ENCODE measurements at places on chromosomes 3 and 15.

GRCh38 chr3:152309535-152310307 is 41.0 kb downstream of the MBNL1 start:
- no peak for DNase-seq

DNA sequence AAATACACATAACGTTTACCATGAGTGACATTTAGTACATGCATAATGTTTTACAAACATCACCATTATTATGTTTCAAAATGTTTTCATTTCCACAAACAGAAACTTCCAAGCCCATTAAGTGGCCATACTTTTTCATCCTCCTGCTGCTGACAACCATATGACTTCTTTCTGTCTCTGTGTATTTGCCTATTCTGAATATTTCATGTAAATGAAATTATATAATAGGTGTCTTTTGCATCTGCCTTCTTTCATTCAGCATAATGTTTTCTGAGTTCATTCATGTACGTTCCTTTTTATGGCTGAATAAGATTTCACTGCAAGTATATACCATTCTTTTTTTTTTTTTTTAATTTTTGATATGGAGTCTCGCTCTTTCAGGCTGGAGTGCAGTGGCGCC is 209.0 kb downstream of the DOCK3 start:
- DNase-seq = no peak

DNA sequence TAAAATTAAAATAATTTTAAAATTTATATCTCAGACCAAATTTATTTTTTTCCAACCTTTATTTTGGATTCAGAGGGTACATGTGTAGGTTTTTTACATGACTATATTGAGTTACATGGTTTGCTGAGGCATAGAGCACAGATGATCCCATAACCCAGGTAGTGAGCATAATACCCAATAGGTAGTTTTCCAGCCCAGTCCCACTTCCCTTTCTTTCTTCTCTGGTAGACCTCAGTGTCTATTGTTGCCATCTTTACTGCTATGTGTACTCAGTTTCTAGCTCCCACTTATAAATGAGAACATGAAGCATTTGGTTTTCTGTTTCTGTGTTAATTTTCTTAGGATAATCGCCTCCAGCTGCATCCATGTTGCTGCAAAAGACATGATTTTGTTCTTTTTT is 338.1 kb downstream of the EFHB start:
- no peak for DNase-seq

- DNase-seq = no peak
Observed at GRCh38 chr3:154791611-154792010, 288.5 kb upstream of the MME start.

DNA sequence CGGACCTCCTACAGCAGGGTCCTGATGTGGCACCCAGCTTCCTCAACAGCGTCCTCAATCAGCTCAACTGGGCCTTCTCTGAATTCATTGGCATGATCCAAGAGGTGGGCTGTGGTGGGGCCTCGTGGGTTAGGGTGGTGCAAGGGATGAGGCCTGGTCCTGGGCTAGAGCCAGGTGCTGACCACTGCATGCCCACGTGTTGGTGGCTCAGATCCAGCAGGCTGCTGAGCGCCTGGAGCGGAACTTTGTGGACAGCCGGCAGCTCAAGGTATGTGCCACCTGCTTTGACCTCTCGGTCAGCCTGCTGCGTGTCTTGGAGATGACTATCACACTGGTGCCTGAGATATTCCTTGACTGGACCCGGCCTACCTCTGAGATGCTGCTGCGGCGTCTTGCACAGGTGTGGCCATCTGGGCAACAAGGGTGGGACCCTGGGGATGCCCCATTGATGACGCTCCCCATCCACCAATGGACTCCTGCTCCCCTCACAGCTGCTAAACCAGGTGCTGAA is 3.8 kb downstream of the AMIGO3 start:
- no peak for DNase-seq

DNA sequence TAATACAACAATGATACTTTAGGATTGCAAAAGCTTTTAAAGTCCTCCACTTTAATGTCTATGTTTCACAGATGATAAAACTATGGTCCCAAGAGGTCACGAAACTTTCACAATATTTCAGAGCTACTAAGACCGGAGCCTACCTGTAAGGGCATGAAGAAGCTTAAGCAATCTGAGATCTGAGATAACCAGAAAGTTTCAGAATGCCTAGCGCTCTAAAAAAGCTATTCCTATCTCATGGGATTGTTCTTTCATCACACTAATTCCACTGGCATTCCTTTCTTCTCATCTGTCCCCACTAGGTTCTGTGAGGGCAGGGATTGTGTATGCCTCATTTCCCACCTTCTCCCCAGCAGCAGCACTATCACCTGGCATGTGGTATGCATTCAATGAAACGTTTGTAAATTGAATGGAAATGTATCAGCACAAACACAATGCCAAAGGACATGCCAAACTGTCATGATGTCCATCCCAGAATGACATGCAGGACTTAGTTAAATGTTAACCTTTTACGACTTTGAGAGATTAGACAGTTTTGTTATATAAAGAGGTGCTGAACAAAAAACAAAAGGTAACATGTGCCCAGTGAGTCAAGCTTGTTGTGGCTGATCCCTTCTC is 104.7 kb upstream of the NR2F2 start:
- no peak for DNase-seq

DNA sequence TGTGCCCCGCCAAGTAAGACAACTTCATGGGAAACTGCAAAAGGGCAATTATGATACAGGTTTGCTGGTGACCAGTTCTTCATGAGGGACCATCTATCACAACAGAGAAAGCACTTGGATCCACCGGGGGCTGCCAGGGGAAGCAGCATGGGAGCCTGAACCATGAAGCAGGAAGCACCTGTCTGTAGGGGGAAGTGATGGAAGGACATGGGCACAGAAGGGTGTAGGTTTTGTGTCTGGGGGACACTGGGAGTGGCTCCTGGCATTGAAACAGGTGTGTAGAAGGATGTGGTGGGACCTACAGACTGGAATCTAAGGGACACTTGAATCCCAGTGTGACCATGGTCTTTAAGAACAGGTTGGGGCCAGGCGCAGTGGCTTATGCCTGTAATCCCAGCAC is 22.6 kb downstream of the MKRN2 start:
- DNase-seq = no peak

GRCh38 chr15:52559575-52559974 is 9.3 kb downstream of the ARPP19 start:
- DNase-seq = peak; percentile 81

GRCh38 chr15:68773036-68773435 is 47.7 kb downstream of the ANP32A start:
- no peak for DNase-seq

GRCh38 chr3:32009101-32009500 is 27.6 kb downstream of the ZNF860 start:
- DNase-seq = no peak

- DNase-seq = no peak
Observed at GRCh38 chr3:188937389-188937788, 234.4 kb upstream of the TPRG1 start.

DNA sequence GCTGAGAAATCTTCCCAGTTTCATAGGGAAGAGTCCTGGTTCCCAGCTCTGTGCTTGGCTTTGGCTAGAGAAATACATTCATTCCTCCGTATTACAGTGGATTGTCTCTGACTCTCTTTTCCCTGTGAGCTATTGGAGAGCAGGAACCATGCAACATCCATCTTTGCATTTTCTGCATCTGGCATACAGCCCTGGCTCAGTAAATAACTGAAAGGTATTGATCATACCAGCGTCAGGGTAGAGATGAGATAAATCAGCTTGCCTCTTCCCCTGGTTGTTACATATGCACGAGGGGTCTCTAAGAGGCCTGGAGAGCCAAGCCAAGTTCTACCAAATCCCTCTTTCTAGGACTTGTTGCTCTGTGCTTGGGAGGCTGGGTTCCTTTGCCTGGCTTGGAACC is 35.2 kb downstream of the FOXB1 start:
- DNase-seq = no peak

DNA sequence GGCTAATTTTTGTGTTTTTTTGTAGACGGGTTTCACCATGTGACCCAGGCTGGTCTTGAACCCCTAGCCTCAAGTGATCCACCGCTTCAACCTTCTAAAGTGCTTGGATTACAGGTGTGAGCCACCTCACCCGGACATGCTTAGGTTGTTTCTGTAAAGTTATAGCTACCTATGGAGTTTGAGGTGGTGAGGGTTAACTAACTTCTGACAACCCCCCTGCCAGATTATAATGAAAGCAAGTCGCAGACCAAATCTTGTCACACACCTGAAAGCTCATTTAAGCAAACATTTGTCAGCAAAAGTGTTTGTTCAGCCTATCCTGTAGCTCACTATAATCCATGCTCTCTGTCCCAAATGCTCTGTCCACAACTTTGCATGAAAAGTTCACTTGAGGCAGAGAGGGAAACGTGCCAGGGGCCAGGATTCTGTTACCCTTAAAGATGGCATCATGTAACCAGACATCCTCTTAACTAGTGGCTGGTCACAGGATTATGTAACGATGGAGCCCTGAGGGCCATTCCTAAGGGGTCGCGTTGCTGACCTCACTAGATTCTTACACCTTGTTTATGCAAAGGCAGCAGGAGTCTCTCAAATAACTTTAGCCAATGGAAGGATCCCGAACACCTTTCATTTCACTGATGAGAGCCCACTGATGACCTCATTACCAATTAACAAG is 24.1 kb upstream of the SENP5 start:
- no peak for DNase-seq

DNA sequence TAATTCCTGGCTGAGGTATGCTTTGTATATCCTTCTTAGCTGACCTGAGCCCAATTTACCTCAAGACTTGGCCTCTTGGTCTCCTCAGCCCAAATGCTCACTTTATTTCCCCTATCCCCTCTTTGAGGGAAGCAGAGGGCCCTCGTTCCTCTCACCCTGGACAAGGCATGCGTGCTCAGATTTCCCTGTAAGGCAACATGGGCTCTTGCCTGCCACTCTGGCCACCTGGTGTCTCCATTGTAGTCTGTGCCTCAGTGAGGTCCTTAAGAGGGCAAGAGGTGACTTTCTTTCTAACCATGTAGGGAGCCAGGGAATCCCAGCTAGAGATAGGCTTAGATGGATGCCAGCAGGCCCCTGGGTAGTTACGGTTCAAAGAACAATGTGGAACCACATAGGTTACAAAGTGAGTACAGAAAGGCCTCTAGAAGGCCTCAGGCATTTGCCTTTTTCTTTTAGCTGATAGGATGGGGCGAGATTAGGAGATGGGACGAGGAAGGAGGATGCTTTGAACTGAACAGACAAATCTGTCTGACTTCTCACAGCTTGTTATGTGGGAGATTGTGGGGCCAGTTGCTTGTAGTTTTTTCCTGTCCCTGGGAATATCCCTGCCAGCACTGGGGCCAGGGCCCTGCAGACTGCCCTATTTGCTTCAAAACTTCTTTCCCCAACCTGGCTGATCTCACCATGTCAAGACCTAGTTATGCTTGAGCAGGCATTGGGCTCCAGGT is 1.1 kb upstream of the INTS14 start:
- no peak for DNase-seq

DNA sequence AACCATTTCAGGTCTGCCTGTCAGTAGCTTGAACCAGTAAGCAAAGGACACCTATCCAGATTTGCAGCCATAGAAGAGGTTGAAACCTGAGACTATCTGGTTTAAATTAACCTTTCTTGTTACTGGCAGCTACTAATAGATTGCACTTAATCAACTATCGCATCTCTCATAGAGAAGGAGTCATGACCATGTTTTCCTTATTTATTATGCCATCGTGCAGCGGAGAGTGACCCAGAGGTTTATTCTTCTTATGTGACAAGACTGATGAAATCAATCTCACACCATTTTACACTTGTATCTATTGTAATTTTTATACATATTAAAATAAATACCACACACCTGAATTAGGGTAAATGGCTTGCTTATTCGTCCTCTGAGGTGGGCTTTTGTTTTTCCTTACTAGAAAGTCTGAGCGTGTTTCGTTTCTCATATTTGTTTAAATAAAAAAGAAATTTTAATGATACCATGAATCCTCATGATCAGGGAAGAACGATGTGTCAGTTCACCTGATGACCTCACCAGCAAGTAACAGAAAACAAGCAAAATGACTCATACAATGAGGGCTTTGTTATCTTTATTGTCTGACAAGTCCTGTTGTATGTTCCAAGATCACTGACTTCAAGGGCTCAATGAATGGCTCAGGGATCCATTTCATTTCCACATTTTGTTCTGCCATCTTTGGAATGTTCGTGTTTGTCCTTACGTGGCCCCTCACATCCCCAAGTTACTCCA is 379.5 kb upstream of the DPH6 start:
- DNase-seq = no peak

DNA sequence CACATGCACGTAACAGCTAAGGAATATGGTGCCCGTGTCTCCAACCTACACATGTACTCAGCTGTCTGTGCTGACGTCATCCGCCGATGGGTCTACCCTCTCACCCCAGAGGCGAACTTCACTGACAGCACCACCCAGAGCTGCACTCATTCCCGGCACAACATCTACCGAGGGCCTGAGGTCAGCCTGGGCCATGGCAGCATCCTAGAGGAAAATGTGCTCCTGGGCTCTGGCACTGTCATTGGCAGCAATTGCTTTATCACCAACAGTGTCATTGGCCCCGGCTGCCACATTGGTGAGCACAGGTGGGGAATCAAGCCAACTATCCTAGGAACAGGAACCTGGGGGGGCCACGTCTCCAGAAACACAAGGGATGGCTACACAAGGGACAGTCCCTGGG is 5.3 kb downstream of the EIF2B5 start:
- no peak for DNase-seq

DNA sequence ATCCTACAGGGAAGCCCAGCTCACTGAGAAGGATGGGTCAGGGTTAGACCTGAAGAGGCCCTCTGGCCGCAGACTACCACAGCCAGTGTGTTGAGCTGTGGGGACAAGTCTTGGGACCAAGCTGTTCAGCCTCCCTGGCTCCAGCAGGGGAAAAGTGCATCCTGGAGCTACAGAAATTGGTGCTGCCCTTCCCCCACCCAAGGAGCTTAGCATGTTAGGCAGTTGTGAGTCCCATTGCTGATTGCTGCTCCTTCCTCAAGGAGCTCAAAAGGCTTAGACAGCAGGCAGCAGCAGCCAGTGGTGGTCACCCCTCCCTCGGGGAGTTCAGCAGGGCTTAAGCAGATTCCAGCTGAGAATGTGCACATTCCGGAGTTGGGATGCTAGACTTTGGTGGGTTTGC is 165.6 kb downstream of the ATP8B4 start:
- DNase-seq = no peak

DNA sequence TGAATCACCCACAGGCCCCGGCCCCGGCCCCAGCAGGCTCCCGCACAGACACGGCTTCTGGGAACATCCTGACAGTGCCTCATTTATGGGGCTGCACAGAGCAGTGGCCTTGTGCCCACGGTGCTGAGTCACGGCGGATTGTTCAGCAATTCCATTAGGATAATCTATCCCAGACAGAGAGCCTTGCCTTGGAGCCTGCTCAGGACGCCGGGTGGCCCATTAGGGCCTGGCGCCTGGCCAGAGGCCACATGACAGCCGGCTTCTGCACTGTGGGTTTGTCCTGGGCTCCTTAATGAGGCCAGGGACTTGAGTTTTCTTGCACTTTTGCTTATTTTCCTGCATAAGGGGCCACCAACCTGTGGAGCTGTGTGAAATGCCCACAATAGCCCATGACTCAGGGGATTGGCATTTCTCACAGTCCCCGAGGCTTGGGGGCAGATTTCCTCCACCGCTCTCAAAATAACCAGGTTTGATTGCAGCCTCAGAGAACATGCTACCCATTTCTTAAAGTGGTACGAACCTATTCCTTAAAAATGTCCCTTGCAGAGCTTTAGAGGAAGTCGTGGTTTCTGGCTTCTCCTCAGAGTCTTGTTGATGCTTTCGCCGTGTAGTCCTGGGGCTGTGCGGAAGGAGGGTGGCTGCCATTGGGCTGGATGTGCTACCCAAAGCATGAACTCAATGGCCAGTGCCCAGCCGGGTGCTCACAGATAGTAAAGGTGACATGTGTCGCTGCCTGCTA is 19.0 kb downstream of the SYNM start:
- DNase-seq = no peak
